CD4-positive, CD25-positive, alpha-beta regulatory T cell (primary cell): ENCODE measurements at places on chromosomes 1 and 21. TPM values are rescaled to one million over a fixed set of nuclear protein-coding genes. Genes with fewer than 3 reads are reported as not detected.

Gene TRAPPC3
- 45.6 TPM for total RNA-seq

Gene TRIM46
- 6.1 TPM for total RNA-seq

Gene HMGCS2
- total RNA-seq, result not detected

Gene NMNAT2
- not detected for total RNA-seq

Gene LCE3D
- not detected for total RNA-seq

GRCh38 chr1:242086093-242086492 lies 87.2 kb upstream of the MAP1LC3C start:
- DNase-seq, result no peak
- no peaks in the 10 kb centered on the region for H3K27me3 ChIP-seq
- no peak overlapping the region for H3K4me3 ChIP-seq
- no peaks in the 10 kb centered on the region for H3K4me1 ChIP-seq

DNA sequence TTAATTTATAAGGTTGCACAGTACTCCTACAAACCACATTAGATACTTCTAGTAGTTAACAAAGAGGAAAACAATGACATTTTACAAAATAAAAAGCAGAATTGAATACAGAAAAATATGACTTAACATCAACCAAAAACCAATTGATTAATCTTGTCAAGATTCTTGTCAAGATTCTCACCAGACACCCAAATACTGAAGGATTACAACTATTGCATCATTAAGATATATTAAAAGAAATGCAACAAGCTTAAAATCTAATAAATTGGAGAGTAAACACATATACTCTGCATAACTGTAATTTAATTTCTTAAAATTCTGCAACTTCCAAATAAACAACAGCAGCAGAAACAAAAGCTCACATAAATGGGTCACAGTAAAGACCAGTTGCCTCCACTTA lies 4.7 kb downstream of the WLS start:
- no peaks in the 10 kb centered on the region for H3K4me1 ChIP-seq
- peaks cover 12% of the 10 kb centered on the region for H3K27me3 ChIP-seq
- H3K27ac ChIP-seq, result no peak overlapping the region
- no peak for DNase-seq
- no peak overlapping the region for H3K4me3 ChIP-seq

DNA sequence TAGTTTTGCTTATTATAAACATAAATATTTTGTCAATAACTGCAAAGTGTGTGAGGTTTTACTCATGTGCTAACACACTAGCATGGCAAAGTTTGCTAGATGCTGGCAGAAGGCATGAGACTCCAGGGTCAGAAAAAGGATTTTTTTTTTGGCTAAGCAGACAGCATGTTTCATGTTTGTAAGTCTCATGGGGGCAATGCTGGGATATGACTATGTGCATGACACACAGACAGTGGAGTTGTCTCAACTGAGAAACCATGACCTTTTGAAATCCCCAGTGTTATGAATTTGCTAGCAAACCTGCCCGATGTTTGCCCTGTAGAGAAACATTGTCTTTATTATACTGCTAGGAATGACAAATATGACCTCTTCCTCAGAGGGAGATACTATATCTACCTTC lies 448.2 kb downstream of the BRINP3 start:
- no peaks in the 10 kb centered on the region for H3K27me3 ChIP-seq
- H3K4me1 ChIP-seq, result no peaks in the 10 kb centered on the region
- H3K36me3 ChIP-seq, result no peaks in the 10 kb centered on the region
- no peak overlapping the region for H3K27ac ChIP-seq
- DNase-seq, result no peak

- H3K36me3 ChIP-seq, result no peaks in the 10 kb centered on the region
- DNase-seq, result no peak
- no peak overlapping the region for H3K27ac ChIP-seq
- H3K4me3 ChIP-seq, result no peak overlapping the region
Observed at GRCh38 chr1:94396356-94397010, 21.7 kb upstream of the ABCD3 start.

- H3K4me1 ChIP-seq, result no peaks in the 10 kb centered on the region
- H3K27ac ChIP-seq, result no peak overlapping the region
- no peaks in the 10 kb centered on the region for H3K36me3 ChIP-seq
Observed at GRCh38 chr1:25057188-25057587, 127.1 kb upstream of the RUNX3 start.

DNA sequence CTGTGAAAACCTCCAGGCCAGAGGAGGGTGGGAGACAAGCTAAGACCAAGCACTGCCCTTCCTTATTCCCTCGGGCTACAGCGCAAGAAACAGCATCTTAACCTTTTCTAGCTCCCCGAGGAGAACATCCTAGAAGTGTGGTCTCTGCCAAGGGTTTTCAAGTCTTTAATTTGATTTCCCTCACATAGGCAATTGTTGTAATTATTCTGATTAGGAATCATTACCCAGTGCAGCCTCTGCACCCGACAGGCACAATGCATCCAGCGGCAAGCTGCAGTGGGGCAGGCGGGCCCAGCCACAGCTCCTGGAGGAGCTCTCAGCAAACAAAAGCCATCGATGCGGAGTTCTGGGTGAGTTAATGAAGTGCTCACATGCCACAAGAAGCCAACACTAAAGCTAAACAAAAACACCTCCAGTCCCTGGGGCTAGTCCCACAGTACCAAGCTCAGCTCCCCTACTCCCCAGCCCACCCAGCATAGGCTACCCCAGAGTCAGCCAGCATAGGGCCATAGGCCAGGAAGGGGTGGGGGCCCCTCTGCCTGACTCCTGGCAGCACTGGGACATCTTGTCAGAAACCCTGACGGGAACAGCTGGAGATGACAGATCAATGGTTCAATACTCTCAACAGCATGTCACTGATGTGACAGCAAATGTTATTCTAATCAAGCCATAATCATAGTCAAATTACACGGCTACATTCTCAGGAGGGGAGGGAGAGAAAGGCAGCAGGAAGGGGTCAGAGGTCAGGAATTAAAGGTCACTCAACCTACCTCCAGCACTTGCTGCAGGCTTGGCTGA lies 42.5 kb downstream of the ERI3 start:
- peaks cover 44% of the 10 kb centered on the region for H3K36me3 ChIP-seq
- no peaks in the 10 kb centered on the region for H3K27me3 ChIP-seq
- no peak overlapping the region for H3K4me3 ChIP-seq

DNA sequence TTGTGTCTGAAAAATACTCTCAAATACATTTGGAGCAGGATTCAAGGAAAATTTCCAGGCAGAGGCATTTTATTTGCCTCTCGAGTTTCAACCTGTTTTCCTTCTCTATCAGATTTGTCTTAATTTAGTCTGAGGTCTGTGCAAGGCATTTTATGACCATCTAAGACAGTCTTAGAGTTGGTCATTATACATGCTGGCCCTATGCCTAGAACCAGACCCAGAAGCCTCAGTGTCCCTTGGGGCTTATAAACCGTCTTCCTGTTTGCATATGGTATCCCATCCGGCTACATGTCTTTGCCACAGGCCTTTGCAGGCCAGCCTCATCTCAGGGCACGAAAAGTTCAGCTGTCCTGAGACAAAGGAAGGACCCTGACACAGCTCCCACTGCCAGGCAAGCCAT lies 346.1 kb downstream of the SIPA1L2 start:
- no peaks in the 10 kb centered on the region for H3K36me3 ChIP-seq
- no peak overlapping the region for H3K4me3 ChIP-seq
- DNase-seq, result no peak
- H3K4me1 ChIP-seq, result no peaks in the 10 kb centered on the region
- H3K27me3 ChIP-seq, result peaks cover 4% of the 10 kb centered on the region
- no peak overlapping the region for H3K27ac ChIP-seq
